ENCODE measurements at places on chromosomes 1 and 21.

GRCh38 chr1:153790966-153791647 lies 15.9 kb downstream of the SLC27A3 start:
- H3K36me3 ChIP-seq = no peaks in the 10 kb centered on the region
- DNase-seq = no peak
- no peaks in the 10 kb centered on the region for H3K4me1 ChIP-seq
- no peak overlapping the region for H3K27ac ChIP-seq

GRCh38 chr1:66787641-66788040 lies 13.4 kb downstream of the INSL5 start:
- H3K4me1 ChIP-seq = no peaks in the 10 kb centered on the region
- H3K4me3 ChIP-seq = no peak overlapping the region
- DNase-seq = no peak
- no peak overlapping the region for H3K27ac ChIP-seq
- H3K27me3 ChIP-seq = no peaks in the 10 kb centered on the region
- H3K36me3 ChIP-seq = no peaks in the 10 kb centered on the region

DNA sequence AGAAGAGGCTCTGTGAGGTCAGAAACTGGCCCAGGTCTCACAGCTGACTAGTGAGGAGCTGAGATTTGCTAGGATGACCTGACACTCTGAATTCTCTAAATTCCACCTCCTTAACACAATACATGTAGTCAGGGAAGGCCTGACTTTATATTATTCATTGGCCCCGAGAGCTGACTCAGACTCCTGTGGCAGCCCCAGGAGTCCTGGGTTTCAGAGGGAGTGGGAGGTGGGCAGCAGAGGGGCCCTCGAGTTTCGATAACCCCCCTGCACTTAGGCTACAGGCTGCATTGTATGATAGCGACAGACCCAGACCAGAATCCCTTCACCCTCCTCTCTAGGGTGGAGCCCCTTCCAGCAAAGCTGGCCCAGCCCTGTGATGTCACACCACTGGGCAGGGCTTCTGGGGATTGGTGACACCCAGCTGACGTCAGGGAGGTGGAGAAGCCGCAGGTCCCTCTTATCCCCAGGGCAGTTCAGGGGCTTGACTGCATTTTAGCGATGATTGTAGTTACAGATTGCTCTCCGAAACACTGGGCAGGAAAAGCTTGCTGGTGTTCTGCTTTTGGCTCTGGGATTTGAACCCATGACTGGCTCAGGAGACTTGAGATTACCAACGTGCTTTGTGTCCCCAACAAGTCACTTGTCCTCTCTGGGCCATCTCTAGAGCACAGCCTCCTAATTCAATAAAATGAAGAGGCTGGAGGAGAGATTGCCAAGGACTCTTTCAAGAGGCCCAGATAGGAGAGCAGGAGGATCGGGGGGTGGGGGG lies 17.0 kb upstream of the GPR37L1 start:
- H3K4me1 ChIP-seq = no peaks in the 10 kb centered on the region
- no peaks in the 10 kb centered on the region for H3K36me3 ChIP-seq
- DNase-seq = no peak
- H3K4me3 ChIP-seq = no peak overlapping the region
- H3K27me3 ChIP-seq = no peaks in the 10 kb centered on the region
- H3K27ac ChIP-seq = no peak overlapping the region

DNA sequence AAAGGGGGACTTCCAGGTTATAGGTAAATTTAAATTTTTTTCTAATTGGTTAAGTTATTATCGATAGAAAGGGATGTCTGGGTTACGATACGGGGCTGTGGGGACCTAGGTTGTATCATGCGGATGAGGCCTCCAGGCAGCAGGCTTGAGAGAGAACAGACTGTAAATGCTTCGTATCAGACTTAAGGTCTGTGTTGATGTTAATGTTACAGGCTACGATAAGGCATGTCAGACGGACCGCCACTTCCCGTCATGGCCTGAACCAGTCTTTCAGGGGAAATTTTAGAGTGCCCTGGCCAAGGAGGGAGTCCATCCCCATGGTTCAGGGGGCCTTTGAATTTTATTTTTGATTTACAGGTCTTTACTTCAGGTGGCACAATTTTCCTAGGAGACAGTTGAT lies 16.7 kb downstream of the ABCG1 start:
- H3K27ac ChIP-seq = peak overlapping the region; percentile 89
- no peak for DNase-seq
- no peak overlapping the region for H3K4me3 ChIP-seq
- peaks cover 6% of the 10 kb centered on the region for H3K27me3 ChIP-seq
- H3K4me1 ChIP-seq = peaks cover 8% of the 10 kb centered on the region

DNA sequence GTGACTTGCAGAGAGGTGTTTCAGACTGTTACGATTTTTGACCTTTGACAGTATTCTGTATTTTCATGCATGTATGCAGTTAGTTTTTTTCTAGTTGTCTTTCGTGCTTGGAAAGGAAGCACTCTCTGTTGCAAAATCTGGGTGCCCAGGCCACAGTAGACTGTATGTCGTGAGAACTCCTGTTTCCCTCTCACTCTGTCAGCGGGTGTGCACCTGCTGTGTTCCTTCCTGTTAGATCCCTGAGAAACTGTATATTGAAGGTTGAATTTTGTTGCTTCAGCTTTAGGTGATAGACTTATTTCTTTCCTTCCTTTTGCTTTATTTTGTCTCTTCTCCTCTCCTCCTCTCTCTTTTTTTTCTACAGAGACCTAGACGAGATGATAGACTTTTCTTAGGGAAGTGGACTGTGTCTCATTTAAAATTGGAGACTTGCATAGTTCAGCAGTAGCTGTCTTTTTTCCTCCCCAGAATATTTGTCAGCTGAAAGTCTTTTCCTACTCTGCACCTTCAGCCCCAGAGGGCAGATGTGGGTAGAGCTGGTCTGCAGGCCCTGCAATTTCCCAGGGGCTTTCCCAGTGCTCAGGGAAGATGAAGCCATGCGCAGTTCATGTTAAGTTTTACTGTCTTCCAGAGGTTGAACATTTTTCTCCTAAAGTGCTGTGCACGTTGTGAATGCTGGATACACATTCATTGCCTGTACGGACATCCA lies 1.4 kb downstream of the TRAPPC10 start:
- H3K4me1 ChIP-seq = peaks cover 20% of the 10 kb centered on the region
- DNase-seq = peak; percentile 36
- peak overlapping the region; percentile 69 for H3K4me3 ChIP-seq
- no peaks in the 10 kb centered on the region for H3K36me3 ChIP-seq
- H3K27me3 ChIP-seq = no peaks in the 10 kb centered on the region

- H3K4me1 ChIP-seq = peaks cover 5% of the 10 kb centered on the region
- no peak overlapping the region for H3K27ac ChIP-seq
- DNase-seq = no peak
- no peaks in the 10 kb centered on the region for H3K36me3 ChIP-seq
- H3K4me3 ChIP-seq = no peak overlapping the region
These were observed 4.4 kb downstream of the RCSD1 start for GRCh38 chr1:167634435-167634834.

DNA sequence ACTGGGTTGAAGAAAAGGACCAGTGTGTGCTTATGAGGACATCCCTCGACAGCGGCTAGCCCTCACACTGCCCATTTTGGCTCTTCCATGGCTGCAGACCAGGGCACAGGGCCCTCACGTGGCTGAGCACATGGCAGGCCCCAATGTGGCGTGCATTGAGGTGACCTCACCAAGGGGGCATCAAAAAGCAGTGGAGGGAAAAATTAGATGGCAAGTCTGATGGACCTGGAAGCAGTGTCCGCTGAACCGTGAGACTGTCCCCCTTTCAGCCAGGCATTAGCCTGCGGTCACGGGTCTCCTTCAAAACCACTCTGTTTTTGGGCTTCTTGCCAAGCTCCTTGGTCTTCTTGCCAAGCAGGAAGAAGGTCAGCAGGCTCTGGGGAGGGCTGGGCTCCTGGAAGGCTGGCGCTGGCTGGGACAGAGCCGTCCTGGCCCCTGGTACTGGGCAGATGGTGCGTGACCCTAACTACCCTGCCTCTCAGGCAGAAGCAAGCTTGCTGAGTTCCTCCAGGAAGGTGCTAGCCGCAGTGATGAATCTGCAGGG lies 30.8 kb downstream of the TRIM67 start:
- peak; percentile 46 for DNase-seq
- H3K36me3 ChIP-seq = no peaks in the 10 kb centered on the region
- no peak overlapping the region for H3K27ac ChIP-seq

DNA sequence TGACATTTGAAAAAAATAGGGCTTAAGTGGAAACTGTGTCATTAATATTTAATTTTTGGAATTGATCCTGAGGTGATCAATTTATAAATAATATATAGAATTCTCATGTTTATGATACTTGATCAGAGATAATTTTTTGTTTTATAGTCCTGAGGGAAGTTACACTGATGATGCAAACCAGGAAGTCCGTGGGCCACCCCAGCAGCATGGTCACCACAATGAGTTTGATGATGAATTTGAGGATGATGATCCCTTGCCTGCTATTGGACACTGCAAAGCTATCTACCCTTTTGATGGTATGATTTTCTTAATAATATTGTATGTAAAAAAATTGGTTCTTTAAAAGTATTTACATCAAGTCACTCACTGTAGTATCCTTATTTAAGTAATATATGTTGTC lies 101.2 kb downstream of the FNBP1L start:
- DNase-seq = no peak
- H3K4me1 ChIP-seq = peaks cover 24% of the 10 kb centered on the region
- peaks cover 81% of the 10 kb centered on the region for H3K36me3 ChIP-seq

DNA sequence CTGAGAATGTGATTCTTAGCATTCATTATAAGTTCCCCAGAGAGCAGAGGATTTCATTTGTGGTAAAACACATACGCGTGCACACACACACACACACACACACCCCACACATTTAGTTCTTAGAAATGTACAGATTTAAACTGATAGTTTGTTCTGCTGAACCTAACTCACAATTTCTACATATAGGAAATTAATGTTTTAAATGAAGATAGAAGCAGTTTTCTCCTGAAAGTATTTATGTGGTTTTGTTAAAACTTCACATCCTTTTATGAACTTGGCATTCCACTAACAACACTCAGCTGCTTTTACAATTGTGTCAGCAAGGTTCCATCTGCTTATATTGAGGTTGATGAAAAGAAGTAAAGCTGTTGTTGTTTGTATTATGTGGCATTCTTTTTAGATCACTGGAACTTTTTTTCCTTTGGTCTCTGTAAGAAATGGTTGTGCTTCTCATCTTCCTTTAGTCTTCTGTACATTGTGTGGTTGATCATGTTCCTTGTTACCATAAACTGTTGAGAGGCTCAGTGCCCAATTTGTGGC lies 41.6 kb downstream of the AK4 start:
- no peak for DNase-seq
- H3K27me3 ChIP-seq = no peaks in the 10 kb centered on the region
- no peaks in the 10 kb centered on the region for H3K36me3 ChIP-seq
- H3K4me3 ChIP-seq = no peak overlapping the region
- H3K4me1 ChIP-seq = peaks cover 5% of the 10 kb centered on the region

DNA sequence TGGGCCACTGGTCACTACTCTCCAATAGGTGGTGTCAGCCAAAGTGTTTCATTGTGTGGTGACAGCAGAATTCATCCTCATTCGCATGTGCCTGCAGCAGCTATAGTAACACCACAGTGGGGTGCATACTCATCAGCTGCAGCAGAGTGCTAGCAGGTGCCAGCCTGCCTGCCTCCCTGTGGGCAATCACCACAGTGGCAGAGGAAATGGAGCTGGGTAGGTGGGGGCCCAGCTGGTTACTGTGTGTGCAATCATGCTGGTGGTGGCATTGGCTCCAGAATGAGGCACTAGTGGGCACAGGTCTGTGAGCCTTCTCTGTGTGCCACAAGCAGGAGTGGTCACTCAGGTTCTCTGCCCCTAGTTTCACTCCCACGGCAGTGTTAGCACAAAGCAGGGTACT lies 579.2 kb downstream of the PTPRC start:
- H3K4me1 ChIP-seq = no peaks in the 10 kb centered on the region
- no peak overlapping the region for H3K4me3 ChIP-seq
- H3K36me3 ChIP-seq = no peaks in the 10 kb centered on the region
- no peaks in the 10 kb centered on the region for H3K27me3 ChIP-seq

- H3K27ac ChIP-seq = peak overlapping the region; percentile 91
- 0 out of 2 replicates have a peak, but pooled peaks cover 2% of the 10 kb centered on the region for H3K36me3 ChIP-seq
- DNase-seq = peak; percentile 63
- no peaks in the 10 kb centered on the region for H3K4me1 ChIP-seq
These were observed 1.5 kb downstream of the MORC3 start for GRCh38 chr21:36321325-36322082.

Data from SK-N-SH (cell line).